Esophagus muscularis mucosa (tissue), 4 donors: ENCODE measurements at places on chromosomes 5 and 9. TPM values are rescaled to one million over a fixed set of nuclear protein-coding genes. Genes with fewer than 3 reads are reported as not detected.
A peak's percentile ranks its signal among the peaks of the same experiment; 100 is the strongest.

SLC25A2 gene
- 0.23 TPM for total RNA-seq

- no peak for DNase-seq
Measured at GRCh38 chr9:128420060-128420650, 502 bp upstream of the CERCAM start.

- DNase-seq = no peak
Measured at GRCh38 chr5:195401-196160, 4.3 kb downstream of the LRRC14B start.

DNA sequence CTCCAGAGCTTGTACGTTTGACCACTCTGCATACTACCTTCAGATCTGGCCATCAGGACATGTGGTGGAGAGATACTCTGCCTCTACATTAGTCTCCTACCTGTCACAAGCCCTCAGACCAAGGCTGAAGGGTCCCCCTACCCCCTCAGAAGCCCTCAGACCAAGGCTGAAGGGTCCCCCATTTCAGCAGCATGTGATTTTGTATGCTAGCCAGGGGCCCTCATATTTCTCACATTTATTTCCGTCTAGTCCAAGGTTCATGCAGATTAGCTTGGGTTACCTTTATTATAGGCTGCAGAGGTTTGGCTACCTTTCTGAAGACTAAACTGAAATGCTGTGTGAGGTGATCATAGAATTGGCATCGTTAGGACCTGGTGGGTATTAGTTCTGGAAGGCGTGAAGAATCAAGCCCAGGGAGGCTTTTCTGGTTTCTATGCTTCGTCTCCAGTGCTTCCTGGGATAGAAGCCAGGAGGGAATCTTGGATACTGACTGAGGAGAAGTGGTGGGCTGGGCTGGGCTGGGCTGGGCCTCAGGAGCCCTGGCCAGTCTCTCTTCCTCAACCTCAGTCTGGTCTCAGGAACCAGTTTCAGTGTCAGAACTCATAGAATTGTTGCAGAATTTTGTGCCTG, 2.8 kb downstream of the SMIM32 start:
- no peak for DNase-seq

- DNase-seq = peak; percentile 86
Measured at GRCh38 chr5:170444969-170445505, 55.9 kb upstream of the KCNMB1 start.

DNA sequence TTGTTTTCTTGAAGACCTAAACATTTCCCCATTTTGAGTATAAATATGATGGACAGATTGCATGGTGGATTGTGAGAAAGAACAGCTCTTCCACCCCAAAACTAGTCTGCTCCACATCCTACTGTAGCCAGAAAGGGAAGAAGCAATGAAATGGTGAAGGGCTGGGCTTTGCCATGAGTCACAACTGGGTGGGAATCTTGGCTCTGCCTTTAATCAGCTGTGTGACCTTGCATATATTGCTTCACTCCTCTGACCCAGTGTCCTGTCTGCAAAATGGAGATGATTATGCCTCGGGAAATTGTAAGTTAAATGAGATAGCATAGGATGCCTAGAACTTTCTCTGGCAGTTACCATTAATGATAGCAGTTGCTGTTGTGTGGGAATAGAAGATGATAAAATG, 101.9 kb downstream of the PDE8B start:
- DNase-seq = no peak

DNA sequence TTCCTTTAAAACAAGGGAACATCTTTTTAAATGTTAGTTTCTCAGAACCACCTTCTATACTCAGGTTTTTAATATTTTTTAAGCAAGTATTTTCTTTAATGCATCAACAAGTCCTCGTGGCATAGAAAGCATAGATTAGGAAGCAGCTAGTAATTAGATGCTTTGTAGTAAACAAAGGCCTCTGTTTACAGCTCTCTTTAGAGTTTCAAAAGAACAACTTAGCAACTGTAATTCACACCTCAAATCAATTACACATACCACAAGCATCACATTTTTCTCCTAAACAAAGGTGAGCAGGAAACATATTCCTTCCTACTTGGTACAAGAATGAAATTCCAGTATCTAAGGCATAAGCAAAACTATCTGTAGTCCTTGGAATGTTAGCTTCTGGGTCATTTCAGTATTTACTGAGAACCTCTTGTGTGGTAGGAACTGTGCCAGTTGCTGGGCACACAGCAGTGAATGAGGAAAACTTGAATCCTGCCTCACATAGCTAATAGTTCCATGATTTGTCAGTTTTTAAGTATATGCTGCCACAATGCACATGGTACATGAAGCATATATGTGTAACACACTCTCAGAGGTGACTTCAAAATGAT, 249.1 kb downstream of the CEMIP2 start:
- DNase-seq = no peak

- DNase-seq = no peak
Measured at GRCh38 chr9:112921549-112921948, 30.9 kb upstream of the SLC46A2 start.

DNA sequence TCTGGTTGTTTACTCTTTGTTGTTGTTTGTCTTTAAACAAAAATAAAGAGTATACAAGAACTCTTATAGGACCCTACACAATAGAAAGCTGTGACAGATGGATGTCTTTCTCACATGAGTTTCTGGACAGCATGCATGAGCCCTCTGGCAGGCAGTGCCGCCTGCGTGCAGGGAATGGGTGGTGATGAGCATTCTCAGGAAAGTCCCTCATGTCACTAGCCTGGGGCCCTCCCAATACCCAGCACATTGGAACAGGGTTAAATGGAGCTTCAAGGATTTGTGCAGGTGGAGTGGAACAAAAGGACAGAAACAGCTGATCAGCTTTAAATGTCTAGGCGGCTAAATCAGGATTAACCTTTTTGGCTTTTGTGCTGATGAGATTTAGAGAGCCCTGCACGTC, 181.0 kb upstream of the CD180 start:
- DNase-seq = no peak

- no peak for DNase-seq
Measured at GRCh38 chr9:113568081-113568435, 104.5 kb downstream of the RGS3 start.

SIGMAR1 gene
- total RNA-seq = 83.5 TPM

OBP2B gene
- not detected for total RNA-seq

- DNase-seq = peak; percentile 64
Measured at GRCh38 chr9:99851500-99851822, 29.8 kb downstream of the NR4A3 start.

CDX1 gene
- not detected for total RNA-seq

- DNase-seq = no peak
Measured at GRCh38 chr9:107992271-107992670, 502.7 kb upstream of the KLF4 start.

- no peak for DNase-seq
Measured at GRCh38 chr9:91939978-91940377, 10.1 kb downstream of the ROR2 start.

- no peak for DNase-seq
Measured at GRCh38 chr5:172347496-172348052, 64.0 kb upstream of the UBTD2 start.

DNA sequence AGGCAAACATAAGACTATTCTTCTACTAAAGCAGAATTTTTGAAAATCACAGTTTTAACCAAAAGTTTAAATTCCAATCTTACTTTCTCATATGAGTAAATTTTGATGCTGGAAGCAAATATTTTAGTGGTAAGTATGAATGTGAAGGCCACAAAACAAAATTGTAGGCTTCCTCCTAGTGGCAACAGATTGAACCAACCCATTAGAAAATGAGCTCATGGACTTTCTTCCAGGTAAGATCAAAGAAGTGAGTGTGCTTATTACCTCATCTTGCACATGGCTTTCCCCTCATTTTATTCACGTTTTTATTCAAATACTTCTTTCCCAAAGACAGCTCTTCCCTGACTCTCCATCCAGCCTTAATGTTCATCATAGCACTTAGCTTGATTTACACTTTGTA, 16.5 kb upstream of the RLN2 start:
- DNase-seq = no peak

DNA sequence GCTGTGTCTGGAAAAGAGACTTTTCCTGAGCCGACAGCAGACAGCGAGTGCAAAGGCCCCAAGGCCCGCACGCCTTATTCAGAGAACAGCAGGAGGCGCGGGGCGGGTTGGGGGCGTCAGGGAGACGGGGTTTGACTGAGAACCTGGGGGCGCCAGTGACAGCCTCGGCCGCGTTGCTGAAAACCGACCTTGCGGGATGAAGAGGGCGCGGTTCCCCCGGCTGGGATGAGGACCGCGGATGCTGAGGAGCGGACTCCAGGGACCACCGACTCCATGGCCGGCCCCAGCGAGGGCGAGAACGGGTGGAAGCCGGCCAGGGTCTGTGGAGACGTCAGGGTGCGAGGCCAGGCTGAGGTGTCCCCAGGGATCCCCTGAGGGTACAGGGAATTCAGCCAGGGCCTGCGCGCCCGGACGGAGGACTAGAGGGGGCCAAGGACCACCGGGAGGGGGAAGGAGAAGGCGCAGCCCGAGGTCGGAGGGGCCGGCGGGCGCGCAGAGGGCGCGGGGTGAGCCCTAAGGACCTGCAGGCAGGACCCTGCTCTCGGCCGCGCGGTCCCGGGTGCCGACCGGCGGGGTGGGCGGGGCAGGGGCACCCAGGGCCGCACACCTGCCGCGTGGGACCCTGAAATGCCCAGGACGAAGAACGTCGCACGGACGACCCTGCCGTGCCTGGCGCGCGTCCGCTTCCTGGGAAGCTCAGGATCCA, 837 bp upstream of the AHRR start:
- no peak for DNase-seq
